Foreskin fibroblast (primary cell): ENCODE measurements at places on chromosomes 13 and 19.
A peak's percentile ranks its signal among the peaks of the same experiment; 100 is the strongest.

- DNase-seq, result peak; percentile 88
Observed at GRCh38 chr19:10259162-10259905, 7.3 kb downstream of the MRPL4 start.

DNA sequence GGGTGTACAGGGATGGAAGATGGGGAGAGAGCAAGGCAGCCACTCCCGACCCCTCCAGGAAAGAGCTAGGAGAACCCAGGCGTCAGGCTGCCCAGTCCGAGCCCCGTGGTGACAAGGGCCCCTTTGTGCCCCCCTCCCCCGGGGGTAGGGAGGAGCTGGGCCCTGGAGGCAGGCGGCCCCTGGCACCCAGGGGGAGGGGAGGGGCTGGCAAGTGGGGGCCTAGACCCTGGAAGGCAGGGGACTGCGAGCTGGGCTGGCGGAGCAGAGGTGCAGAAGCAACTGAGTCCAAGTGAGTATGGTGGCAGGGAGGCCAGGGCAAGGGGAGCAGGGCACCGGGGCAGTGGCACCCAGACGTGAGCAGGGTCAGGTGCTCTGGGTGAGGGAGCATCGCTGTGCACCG lies at the start of gene MAG:
MAG (plus strand) TSS at position 246 of the 400 bp plus-strand sequence. CDS start 3,248 bp downstream, outside the sequence.
- no peak for DNase-seq

- DNase-seq, result peak; percentile 68
Observed at GRCh38 chr19:50607874-50608785, 31.6 kb downstream of the SYT3 start.

- DNase-seq, result no peak
Observed at GRCh38 chr13:107200491-107200890, 632.6 kb upstream of the ARGLU1 start.

GRCh38 chr13:75792526-75793187 lies 156.5 kb downstream of the LMO7 start:
- DNase-seq, result peak; percentile 48

DNA sequence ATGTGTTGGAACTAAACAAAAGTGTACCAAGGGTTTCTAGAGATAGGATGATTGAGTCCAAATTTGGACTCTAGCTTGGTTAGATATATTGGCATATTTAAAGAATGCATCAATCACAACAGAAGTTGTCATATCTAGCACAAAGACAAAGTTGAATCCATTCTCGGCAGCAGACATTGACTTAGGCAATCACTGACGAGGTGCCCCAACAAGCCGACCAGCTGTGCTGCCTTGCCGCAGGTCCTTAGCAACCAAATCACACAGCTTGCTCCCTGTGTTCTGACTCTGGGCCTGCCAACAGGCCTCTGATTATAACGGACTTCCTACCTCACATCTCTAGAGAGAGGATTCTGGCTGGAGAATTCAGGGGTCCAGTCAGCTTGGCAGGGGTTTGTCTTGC lies 208.7 kb downstream of the MTUS2 start:
- no peak for DNase-seq

DNA sequence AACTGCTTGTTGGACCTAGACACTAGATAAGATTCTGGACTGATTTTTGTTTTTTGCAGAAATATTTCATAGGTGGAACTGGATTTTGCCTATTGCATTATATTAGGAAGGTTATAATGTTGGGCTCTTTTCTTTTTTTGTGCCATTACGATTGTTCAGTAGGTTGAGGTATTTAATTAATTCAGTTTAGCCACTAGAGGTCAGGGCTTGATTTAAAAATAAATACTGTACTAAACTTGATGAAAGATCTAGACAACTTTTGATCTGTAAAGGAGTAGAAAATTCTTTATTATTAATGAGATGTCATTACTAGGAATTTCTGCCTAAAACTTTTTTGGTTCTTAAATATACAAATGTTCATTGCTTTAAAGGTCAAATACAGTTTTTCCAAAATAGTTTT lies 15.2 kb upstream of the SUPT20H start:
- DNase-seq, result no peak

DNA sequence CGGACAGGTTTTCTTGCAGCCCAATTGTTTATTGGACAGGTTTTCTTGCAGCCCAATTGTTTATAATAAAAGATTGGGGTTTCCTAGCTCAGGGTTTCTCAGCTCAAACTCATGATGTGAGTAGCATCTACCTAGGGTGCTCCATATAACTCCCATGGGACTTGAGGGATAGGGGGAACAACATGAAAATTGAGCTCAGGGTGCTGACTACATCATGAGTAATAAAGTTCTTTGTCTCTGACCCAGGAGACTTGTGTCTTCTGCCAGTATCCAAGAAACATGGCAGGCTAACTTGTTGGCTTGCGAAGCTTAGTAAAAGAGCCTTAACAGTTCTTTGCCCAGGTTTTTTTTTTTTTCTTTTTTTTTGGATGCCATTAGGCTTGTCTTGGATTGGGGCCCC lies 59.2 kb upstream of the MYCBP2 start:
- peak; percentile 3 for DNase-seq

GRCh38 chr19:52188822-52189734 lies 774 bp upstream of the PPP2R1A start:
- no peak for DNase-seq

GRCh38 chr13:110396913-110397381 lies 89.9 kb downstream of the COL4A2 start:
- peak; percentile 100 for DNase-seq

- no peak for DNase-seq
Observed at GRCh38 chr19:4390567-4391305, 9.6 kb downstream of the SH3GL1 start.

DNA sequence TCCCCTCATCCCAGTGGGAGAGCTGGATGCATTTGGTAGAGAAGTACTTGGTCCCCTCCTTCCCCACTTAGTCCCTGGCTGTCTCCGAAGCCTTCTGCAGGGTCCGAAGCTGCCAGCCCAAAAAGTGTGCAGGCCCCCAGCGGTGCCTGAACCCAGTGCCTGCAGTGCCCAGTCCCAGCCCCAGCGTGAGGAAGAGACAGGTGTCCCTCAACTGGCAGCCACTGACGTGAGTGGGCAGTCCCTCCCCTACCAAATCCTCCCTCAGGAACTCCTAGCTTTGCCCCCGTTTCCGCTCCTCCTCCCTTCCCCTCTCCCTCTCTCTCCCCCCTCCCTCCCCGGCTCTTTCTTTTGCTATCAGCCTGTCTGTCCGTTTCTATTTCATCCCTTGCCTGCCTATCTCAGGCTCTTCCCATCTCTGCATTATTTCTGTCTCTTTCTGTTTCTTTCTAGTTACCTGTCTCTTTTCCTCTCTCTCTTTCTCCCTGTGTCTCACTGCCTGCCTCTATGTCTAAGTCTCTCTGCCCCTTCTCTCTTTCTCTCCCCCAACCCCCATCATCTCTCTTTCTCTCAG lies 1.8 kb upstream of the LTBP4 start:
- DNase-seq, result no peak

GRCh38 chr13:40102854-40103253 lies 447.4 kb downstream of the COG6 start:
- DNase-seq, result peak; percentile 24

DNA sequence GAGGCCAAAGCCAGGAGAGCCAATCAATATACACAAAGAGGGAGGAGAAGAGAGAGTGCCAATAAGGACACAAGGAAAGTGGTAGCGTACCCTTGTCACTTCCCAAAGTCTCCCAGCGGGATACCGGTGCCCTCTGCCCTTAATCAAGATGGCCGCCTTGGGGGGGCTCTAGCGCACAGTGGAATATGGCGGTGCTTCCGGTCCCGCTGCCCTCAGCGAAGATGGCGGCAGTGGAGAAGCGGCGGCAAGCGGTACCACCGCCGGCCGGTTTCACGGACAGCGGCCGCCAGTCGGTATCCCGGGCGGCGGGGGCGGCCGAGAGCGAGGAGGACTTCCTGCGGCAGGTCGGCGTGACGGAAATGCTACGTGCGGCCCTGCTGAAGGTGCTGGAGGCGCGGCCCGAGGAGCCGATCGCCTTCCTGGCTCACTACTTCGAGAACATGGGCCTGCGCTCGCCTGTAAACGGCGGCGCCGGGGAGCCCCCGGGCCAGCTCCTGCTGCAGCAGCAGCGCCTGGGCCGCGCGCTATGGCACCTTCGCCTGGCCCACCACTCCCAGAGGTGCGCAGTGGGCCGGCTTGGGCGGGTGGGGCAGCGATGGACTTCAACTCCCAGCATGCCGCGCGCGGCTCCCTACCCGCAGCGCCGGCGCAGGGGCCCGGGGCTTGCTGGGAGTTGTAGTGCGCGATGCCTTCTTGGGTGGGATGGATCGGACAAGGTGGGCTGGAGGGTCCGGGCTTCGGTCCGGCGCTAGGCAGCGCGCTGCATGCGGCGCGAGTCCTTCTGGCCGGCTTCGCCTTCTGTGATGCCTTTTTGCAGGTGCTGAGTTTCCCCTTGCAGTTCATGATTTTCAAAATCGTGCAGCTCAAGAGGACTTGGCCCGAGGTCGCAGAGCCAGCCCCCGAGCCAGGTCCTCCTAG lies at the start of gene TPGS1:
TPGS1 (plus strand) TSS at position 212 of the 918 bp plus-strand sequence; CDS start at position 222, 10 bp downstream.
- DNase-seq, result peak; percentile 88

DNA sequence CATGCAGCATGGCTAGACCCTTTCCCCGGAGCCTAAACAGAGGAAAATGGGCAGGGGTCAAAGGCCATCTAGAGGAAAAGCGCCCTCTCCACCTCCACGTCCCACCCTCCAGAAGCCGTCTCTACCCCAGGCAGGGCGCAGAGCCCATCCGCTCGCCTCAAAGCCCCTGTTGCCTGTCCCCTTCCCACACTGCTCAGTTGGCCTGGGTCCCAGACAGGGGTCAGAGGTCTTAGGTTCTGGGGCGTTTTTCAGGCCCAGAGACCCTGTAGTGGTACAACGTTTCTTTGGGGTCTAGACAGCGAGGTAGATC lies 285 bp downstream of the TMEM143 start:
- no peak for DNase-seq

GRCh38 chr13:50766013-50766412 lies 77.5 kb downstream of the DLEU7 start:
- DNase-seq, result peak; percentile 56
